Stimulated activated CD8-positive, alpha-beta memory T cell treated with anti-CD3 and anti-CD28 coated beads, Interleukin-4, amount 100 ng/mL, for 24 hours (primary cell): ENCODE measurements at places on chromosomes 7 and 10.

GRCh38 chr10:122301055-122301810, 30.1 kb downstream of the BTBD16 start:
- no peak for DNase-seq

DNA sequence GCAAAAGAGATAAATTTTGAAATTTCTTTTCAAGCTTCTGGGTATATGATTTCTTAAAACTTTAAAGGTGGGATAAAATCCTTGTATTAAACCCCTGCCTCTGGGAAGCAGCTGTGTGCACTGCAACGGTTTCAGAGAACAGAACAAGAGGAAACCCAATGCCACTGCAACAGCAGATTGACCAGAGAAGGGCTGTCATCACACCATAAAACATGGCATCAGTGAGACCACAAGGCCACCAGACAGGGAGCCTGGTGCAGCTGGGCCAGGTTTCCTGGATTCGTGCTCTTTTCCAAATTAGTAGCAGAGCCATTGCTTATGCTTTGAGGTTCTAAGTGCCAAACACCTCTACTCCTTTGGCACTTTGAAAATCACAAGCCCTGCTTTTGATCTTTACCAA, 152.4 kb downstream of the PRPF18 start:
- no peak for DNase-seq

DNA sequence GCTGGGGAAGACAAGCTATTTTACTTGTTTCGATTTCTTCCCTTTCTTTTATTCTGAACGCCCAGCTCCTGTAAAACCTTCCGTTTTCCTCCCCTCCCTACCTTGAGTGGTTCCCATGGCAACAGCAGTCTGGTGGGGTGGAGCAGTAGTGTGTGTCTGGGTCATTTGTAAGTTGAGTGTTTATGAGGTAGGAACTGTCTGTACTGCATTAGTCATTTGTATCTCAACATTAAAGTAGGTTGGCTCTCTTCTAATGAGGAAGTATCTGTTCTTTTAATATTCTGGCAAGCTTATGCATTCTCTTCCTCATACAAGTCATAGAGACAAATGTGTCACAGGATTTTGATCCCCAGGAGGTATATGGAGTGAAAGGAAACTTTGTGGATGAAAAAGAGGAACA, 85.3 kb upstream of the CCDC6 start:
- no peak for DNase-seq

- no peak for DNase-seq
Measured at GRCh38 chr7:30924624-30925023, 13.0 kb downstream of the AQP1 start.

- no peak for DNase-seq
Measured at GRCh38 chr10:103145860-103146466, 47.1 kb downstream of the NT5C2 start.

DNA sequence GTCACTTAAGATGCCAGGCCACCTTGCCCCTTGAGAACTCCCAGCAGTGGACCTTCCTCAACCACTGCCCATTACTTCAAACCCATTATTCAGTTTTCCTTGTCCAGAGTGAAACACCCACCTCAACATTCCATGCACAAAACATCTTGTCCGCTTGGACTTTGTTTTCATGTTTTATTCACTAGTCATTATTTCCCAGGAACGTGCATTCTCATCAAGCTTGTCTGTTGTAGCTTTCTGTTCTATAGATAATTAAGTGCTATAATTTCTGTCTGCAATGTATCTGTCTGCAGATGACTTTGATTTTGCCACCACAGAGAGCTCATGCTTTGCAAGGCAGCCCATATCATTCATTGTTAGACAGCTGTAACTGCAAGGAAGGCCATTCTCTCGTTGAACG, 117.4 kb downstream of the RAB18 start:
- DNase-seq = no peak

DNA sequence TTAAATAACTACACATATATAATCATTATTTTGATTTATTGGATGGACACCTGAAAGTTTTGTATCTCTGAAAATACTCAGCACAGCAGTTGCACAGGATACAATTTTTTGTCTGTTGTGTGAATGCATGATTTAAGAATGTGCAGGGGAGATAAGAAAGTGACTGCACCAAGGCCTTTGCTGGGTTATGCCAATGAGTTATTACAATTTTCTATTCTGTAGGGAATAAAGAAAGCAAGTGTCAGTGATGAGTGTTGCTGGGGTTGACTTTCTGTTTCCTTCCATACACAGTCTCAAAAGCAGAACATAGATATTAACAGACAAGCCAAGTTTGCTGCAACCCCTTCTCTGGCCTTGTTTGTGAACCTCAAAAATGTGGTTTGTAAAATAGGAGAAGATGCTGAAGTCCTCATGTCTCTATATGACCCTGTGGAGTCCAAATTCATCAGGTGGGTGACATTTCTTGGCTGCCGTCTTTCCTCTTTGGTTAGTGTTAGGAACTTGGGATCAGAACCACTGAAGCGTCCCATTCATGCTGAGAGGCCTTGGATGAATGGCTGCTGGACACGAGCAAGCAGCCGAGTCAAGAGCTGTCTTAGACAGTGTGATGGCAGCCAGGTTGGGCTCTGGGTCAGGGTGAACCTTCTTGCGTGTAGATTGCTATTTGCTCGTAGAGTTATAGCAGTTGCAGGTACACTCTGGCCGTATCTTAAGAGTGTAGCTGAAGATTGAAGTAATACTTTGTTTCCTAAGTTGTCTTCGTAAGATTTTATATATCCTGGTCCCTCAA, 92.8 kb downstream of the DOCK1 start:
- DNase-seq = no peak

GRCh38 chr10:88012641-88013040, 149.2 kb downstream of the PTEN start:
- DNase-seq = no peak

GRCh38 chr7:110418659-110419280, 672.2 kb upstream of the LRRN3 start:
- no peak for DNase-seq

GRCh38 chr7:15922002-15922401, 235.5 kb upstream of the MEOX2 start:
- DNase-seq = no peak
